ENCODE measurements at places on chromosomes 1 and 21.

DNA sequence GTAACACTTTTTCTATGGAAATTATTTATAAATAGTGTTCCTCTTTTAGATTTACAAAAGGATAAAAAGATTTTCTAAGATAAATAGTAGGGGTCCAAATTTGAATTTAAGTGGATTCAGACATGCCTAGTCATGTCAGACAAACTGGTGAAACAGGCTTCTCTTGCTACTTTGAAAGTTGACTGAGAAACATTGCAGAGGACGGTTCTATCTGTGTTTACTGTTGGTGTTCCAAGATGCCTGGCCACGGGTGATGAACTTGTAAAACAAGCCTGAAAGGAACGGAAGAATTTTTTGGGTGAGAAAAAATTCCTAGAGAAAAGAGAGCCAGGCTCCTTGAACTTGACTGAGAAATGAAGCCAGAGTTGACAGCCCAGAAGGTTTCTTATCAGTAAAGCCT is 2.2 kb downstream of the KRTAP19-1 start:
- DNase-seq, result no peak

DNA sequence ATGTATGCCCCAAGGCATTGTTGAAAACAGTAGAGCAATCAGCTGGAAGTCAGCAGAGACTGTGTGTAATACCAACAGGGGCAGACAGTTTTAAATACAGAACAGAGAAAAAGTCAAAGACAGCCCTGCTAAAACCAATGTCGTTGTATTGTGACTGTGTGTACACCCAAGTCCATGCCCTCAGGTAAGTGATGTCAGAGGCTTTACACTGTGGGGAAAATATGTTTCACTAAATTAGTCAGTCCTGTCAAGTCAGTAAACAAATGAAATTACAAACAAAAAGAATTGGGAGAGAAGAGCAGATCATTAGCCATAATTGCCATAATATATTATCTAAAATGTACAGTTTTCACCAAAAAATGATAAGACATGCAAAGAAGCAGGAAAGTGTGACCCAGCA is 2.4 kb upstream of the CYP2J2 start:
- no peak for DNase-seq

DNA sequence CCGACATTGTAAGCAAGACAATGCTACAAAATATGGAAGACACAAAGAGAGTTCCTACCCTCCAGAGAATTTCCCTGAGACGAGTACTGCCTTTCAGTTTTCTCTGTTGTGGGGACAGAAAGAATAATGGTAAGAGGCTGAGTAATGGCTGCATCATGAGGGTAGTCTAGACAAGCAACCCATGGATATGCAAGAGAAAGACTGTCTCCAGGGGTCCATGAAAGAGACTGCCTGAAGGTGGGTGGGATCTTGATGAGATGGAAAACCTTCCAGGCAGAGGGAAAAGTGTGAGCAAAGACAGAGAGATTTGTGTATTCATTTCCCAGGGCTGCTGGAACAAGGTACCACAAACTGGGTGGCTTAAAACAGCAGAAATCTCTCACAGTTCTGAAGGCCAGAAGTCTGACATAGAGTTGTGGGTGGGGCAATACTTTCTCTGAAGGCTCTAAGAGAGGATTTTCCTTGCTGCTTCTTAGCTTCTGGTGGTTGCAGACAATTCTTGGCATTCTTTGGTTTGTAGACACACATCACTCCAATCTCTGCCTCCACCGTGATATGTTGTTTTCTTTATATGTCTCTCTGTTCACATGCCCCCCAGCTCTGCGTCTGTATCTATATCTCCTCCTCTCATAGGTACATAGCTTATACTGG is 41.4 kb downstream of the ANP32E start:
- DNase-seq, result no peak

DNA sequence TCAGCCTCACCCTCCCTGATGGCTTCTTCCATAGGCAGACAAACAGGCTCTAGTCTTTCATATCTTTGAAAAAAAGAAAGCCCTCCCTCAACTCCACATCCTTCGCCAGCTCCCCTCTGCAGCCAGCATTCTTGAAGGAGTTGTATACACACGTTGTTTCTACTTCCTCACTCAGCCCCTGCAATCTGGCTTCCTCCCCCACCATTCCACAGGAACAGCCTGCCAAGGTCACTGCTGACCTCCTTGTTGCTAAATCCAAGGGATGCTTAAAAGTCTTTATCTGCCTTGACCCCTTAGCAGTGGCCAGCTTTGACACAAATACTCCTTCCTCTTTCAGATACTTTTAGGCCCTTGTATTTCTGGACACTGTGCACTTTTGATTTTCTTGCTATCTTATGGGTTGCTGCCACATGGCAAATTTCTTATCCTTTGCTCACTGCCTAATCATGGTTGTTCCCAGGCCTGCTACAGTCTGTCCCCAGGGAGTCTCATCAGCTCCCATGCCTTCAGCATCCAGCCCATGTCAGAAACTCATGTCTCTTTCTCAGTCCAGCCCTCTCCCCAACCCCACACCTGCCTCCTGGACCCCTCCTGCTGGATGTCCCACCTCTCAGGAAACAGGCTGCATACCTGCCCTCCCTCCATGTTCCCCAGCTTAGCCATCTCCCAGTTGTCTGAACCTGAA is 8.3 kb downstream of the FAM229A start:
- no peak for DNase-seq

GRCh38 chr1:42848823-42849537 is 2.6 kb downstream of the ZNF691 start:
- DNase-seq, result no peak

- DNase-seq, result no peak
Measured at GRCh38 chr21:44398499-44398898, 45.1 kb downstream of the TRPM2 start.

DNA sequence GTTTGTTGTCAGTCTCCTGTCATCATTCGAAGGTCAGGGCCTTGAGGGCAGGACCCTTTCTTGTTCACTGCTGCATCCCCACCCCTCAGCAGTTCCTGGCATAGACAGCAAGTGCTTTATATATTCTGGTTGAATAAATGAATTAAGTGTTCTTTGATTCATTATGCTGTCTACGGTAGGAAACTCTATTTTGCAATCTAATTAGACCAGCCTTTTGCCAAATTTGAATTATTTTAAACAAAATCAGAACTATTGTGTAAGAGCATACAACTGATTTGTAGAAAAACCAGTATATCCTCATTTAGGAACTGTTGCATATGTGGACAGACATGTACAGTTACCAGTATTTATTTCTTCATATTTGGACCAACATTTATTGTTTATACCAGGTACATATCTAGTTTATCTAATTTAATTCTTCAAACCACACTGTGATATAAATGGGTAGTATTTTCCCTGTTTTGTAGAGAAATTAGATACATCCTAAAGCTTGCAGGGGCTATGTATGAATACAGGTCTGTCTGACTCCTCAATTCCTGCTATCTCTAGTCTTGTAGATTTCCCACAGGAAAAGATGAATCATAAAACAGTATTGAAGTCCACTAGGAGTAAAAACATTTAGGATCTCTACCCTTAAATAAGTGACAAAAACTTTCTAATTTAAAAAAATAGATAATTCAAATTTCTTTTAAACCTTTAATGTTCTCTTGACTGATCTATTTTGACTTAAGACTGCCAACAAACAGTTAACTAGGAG is 10.4 kb downstream of the MGST3 start:
- DNase-seq, result no peak

GRCh38 chr1:30612536-30613065 is 110.8 kb downstream of the MATN1 start:
- DNase-seq, result no peak

DNA sequence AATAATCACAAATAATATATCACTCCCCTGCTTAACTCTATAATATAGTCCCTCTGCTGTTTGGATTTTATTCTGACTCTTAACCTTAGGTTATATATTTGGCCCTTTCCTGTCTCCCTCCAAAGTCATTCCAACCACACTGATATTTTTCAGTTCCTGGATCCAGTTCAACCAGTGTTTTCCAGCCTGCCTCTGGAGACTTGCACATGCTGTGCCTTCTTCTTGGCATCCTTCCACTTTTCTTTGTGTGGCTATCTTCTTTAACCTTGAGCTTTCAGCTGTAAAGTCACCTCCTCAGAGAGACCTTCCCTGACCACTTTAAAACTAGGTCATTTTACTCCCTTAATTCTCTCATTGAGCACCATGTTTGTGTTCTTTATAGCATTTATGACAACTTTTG is 19.4 kb downstream of the CERS2 start:
- no peak for DNase-seq

Measured in CD4-positive, alpha-beta T cell treated with Interleukin-4 for 1 hour (primary cell).